ENCODE measurements at places on chromosomes 3 and 15.

DNA sequence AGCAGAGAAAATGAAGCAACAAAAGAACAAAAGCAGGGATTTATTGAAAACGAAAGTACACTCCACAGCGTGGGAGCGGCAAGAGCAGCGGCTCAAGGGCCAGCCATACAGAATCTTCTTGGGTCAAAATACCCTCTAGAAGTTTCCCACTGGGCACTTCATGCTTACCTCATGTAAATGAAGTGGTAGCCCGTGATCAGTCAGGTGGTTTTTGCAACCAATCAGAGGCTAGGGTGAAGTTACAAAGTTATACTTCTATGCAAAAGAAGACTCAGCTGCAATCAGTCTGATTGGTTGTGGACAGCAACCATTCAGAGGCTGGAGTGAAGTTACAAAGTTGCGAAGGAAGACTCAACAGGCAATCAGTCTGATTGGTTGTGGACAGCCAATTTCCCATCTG is 37.8 kb upstream of the TRH start:
- DNase-seq = no peak

DNA sequence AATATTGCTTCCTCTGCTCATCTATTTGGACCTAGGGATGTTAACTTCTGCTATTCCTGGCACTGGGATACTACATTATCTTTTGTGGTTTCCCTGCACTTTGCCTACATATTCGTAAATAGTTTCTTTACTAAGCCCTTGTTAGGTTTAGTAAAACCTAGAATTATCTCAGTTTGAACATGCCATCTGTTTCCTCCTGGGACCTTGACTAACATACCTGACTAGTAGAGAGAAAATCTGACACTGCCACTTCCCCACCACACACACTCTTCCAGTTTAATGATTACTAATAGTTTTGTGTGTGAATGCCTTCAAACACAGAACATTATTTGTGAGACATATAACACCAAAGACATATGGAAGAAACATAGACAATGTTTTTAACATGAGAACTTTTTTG is 28.2 kb upstream of the SOX2 start:
- no peak for DNase-seq

DNA sequence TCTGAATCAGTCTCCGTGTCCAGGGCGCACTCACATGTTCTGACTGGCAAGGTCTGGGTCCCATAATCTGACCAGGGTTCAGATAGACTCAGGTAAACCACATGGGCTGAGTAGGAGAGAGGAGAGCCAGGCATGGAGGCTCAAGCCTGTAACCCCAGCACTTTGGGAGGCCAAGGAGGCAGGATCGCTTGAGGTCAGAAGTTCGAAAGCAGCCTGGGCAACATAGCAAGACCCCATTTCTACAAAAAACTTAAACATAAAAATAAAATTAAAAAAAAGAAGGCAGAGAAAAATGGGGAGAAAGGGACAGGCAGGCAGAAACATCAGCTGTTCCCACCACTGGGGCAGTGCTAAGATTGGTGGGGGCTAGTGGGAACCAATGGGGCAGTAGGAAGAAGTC is 5.4 kb downstream of the TMEM43 start:
- DNase-seq = no peak

DNA sequence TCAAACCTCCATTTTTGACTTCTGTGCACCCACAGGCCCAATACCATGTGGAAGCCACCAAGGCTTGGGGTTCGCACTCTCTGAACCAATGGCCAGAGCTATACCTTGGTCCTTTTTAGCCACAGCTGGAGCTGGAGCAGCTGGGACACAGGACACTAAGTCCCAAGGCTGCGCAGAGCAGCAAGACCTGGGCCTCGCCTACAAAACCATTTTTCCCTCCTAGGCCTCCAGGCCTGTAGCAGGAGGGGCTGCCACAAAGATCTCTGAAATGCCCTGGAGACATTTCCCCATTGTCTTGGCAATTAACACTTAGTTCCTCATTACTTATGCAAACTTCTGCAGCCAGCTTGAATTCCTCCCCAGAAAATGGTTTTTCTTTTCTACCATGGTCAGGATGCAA is 81.3 kb downstream of the ZMAT3 start:
- no peak for DNase-seq
